ENCODE measurements at places on chromosomes 5 and 9.

DNA sequence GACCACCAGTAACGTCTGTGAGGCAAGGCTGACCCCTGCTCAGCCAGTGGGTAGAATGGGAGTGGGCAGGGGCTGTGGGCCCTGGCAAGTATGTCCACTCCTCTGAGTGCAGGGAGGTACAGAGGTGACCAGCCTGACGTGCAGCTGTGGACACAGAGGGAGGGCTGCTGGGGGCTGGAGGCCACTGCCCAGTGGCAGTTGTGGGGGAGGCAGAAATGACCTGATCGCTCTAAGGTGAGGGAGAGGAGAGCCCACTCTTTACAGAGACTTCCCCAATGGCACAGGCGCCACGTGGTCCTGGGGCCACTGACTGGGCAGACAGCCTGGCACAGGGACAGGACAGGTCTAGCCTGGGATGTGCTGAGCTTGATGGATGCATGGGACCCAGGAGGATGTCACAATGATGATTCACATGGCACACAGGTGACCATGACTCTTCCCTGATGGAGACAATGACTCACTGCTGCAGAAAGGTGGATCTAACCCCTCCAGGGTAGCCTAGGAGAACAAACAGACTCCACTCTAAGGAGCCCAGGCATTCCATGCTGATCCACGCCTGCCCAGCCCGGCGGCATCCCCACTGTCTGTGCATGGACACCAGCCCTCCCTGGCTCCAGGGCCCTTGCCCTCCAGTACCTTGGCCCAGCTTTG lies 7.7 kb downstream of the LPCAT1 start:
- no peak for DNase-seq

GRCh38 chr9:106947106-106947900 lies 84.3 kb downstream of the ZNF462 start:
- DNase-seq: no peak

DNA sequence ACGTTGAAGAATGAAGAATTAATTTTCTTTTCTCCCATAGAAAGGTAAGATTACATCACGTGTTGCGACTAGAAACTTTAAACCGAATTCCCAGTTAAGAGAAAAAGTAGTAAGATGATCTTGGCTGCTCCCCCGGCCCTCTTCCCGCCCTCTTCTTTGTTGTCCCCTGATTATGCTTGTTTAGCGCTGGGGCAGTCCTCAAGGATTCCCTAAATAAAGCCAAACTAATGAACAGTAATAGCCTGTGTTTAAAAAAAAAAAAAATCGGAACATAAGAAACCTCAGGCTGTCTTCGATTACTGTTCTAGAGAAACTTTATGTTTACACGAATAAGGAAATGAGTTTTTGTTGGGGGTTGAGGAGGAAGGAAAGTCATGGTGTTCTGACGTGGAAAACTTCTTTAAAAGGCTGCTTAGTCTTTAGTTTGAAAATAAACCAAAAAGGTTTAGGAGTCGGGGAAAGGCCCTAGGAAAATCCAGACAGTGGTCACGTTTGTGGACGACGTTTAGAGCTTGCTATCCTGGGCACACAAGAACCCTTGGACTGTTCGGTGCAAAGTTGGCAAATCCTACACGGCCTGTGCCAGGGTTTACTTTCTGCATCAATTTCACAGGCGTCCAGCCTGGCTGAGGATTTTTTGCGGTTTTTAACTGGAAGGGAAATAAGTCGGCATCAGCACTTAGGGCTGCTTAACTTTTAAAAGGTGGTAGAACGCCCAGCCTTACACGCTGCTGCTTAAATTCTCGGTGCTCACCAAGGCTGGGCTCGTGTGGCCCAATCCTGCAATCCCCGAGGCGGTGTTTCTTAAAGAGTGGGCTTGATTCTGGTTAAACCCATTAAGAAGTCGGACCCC lies 1.1 kb upstream of the MAT2B start:
- peak; percentile 13 for DNase-seq

DNA sequence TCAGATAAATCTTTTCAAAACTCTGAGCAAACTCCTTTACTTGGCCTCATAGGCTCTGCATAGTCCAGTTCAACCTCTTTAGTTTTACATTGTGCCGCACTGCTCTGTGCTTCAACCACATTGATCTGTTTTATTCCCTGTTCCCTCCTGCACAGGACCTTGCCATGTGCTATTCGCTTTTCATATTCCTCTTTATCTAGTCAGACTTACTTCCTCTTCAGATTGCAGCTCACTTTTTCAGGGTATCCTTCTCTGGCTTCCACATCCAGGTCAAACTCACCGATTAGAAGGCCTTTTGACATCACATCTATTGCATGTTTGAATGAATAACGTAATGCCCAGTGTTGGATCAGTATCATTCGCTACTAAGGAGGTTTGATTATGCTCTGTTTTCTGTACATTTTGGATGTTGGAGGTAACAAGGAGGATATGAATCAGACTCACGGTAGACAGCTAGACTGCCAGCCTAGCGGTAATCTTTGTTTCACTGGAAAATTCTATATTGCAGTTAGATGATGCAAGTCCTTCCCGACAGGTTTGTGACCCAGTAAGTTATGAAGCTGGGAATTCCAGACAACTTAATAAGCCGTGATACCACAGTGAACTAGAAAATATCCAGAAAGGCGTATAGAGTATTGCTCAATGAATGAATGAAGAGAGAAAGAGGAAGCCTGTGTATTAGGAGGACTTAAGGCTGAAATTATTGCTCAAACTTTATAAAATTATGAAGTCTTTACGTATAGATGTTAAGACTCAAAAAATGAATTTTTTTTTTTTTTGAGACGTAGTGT lies 65.7 kb downstream of the IQGAP2 start:
- DNase-seq: no peak

DNA sequence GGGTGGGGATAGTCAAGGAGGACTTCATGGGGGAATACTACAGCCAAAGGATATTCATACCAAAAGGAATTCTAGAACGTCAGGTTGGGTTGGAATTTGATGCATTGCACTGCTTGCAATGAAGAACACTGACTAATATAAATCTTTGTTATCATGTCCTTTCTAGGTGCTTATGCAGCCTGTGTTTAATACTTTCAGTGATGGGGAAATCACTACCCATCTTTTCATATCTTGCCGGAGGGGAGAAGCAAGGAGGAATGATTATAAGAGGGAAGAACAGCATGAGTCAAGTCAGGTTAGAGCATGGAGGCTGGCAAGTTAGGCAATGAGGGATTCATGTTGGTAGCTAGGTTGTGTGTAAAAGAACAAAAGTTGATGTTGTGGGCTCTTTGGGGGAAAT lies 5.1 kb upstream of the CCDC69 start:
- DNase-seq: no peak

GRCh38 chr5:180785121-180785781 lies 17.4 kb downstream of the MGAT1 start:
- no peak for DNase-seq

DNA sequence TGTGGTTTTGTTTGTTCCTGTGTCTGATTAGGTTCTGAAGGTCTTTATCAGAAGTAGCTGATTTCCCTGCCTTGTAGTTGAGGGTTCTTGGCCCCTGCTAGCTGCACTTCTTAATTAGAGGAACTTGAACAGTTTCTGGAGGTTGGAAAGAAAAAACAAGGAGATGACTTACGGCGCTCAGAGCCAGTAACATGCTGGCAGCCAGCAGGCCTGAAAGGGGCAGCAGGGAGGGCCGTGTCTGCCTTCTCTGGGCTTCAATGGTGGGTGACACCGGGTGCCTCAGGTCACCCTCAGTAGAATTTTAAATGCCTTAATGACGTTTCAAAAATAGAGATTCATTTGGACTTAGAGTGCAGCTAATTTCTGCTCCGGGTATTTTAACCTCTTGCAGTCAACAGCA lies 15.8 kb downstream of the UBE2QL1 start:
- no peak for DNase-seq

DNA sequence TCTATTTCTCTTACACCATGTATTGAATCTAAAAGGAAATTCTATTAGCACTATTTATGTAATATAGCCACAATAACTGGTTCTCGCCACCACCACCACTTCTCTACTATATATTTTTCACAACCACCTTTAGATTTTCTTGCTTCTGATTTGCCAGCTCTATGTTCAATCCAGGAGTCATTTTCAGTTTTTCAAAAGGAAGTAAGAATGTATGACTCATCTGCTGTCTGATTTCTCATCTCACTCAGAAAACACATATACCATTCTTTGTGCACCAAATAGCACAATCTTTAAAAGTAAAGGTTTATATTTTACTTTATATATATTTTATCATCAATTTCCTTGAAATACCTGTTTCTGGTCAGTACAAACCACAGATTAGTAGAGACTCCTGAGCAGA lies 1127.5 kb downstream of the TAF11L14 start:
- DNase-seq: no peak

DNA sequence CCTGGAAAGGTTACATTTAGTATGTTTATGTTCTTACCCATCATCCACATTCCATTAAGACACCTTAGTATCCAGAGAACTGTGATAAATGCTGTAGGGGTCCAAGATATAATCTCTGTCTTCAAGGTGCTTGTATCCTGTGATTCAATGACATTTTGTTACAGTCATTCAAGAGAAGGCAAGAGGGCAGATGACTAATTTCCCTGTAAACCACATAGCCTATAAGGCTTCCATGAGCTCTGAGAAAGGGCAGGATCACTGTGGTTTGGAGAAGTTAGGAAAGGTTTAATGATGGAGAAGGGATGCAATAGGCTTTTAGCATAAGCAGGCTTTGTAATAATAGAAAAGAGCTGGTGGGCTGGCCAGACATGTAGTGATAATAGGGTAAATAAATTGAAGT lies 40.0 kb downstream of the PAPPA start:
- no peak for DNase-seq

GRCh38 chr5:58064801-58065200 lies 395.1 kb downstream of the PLK2 start:
- DNase-seq: no peak

DNA sequence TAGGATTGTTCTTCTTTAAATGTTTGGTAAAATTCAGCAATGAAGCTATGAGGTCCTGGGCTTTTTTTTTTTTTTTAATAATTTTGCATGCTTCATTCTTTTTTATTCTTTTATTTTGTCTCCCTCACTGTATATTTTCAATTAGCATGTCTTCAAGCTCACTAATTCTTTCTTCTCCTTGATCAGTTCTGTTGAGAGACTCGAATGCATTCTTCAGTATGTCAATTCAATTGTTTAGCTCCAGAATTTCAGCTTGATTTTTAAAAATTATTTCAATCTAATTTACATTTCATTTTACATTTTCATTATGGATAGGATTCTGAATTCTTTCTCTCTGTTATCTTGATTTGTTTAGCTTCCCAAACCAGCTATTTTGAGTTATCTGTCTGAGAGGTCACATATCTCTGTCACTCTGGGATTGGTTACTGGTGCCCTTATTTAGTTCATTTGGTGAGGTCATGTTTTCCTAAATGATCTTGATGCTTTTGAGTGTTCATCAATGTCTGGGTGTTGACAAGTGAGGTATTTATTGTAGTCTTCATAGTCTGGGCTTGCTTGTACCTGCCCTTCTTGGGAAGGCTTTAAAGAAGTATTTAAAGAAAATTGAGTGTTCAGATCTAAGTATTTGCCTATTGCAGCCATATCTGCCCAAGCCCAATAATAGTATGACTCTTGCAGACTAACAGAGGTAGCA lies 9.1 kb downstream of the LURAP1L start:
- DNase-seq: no peak

- no peak for DNase-seq
Observed at GRCh38 chr5:39064450-39064849, 9.7 kb downstream of the RICTOR start.

DNA sequence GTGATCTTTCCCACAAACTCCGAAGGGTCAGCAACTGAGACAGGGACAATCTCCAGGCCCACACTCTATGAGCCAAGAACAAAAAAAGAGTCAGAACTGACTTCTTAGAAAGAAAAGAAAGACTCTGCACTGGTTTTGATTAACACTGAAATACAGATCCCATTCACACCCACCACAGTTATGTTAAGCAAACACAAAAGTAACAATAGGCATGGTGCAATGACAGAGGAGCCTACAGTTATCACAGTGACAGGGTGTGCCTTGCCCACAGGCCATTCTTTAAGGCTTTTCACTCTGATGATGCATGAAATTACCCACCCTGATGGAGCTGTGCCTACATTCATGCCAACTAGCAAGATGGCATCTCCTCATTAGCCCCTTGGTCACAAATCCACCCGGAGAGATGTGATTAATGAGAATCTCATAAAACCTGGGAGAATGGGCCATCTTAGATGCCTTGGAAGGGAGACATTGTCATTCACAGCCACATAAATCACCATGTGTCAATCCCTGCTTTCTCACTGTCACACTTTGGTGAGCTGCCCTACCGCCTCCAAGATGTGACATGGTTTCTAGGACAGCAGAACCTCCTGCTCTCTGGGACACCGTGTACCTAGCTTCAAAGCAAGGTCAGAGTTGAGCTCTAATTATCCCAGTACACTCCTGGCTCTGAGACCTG lies 27.6 kb upstream of the FSTL4 start:
- no peak for DNase-seq

GRCh38 chr9:137816531-137817235 lies 60.9 kb upstream of the CACNA1B start:
- DNase-seq: no peak

DNA sequence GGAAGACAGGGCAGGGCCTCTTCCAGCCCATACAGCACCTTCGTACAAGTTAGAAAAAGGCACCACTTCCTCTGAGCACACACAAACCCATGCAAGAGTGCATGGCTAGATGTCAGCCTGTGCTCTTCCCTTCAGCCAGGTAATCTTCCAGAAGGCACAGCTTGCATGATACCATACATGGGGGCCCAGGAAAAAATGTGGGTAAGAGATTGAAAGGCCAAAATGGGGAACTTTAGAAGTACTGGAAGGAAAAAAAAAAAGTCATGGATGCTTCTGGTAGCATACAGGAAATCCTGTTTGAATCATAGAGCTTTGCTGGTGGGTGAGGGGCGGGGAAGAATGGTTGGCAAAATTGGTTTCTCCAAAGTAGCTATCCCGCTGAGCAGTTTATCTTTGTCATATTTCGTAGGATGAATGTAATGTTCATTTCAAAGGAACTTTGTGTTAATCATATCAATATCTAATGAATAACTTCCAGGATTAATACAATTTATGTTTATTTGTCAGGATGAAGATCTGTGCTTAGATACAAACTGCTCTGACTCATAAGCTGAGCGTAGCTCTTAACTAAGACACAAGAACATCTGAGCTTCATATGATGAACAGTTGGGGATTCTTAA lies 78.2 kb upstream of the MAP3K1 start:
- DNase-seq: no peak

DNA sequence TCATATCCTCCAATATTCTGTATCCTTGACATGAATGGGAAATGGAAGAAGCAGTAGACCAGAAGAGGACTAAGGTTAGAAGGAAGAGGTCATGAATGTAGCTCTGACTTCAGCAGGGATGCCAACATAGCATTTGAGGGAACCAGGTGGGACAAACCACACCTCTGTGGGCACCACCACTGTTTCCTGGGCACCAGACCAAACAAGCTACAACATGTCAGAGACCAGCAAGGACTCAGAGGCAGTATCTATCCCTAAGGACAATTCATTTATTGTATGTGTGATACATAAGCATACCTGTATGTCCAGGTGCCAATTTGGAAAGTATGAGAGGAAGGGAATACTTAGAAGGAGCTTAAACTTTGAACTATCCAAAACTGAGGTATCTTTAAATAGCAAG lies 192.8 kb downstream of the MAN2A1 start:
- no peak for DNase-seq

Measured in activated T-helper 1 cell treated with Interleukin-2 at 50 U/mL for 16 hours (primary cell).